ENCODE measurements at places on chromosomes 2 and 18.

GRCh38 chr2:166419616-166419934 lies 43.8 kb upstream of the SCN9A start:
- DNase-seq = no peak

DNA sequence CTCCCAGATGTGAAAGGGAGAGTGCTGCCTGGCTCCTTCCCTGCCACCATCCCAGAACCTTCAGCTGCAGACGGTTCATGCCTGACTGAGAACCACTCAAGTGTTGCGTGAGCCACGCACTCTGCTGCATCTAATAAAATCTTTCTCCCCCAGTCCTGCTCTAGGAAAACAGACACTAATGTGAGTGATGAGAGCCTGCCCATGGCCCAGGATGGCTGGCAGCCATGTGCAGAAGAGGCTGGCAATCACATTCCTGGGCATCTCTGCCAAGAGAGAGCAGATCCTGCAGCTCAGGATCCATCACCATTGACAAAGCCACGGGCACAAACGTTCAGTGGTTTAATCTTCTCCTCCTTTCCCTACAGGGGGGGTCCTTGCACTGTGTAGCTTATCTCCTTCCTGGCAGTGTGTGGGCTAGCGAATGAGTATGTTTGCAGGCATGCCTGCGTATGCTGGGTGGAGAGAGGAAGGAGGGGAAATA lies 477.5 kb downstream of the SLC4A3 start:
- no peak for DNase-seq

DNA sequence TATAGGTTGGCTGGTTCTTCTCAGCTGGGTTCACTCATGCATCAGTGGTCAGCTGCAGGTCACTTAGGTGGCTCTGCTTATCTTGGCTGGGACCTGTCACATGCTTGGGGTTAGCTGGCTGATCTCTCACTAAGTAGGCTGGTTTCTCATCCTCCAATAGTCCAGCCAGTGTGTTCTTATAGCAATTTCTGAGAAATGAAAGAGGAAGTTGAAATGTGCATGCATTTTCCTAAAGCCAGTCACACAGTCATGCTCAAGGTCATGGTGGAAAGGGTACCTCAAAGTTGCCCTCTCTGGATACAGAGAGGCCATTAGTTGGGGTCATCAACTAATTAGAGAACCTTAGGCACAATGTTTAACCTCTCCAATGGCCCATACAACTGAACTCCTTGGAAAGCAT lies 64.4 kb downstream of the KLHL29 start:
- no peak for DNase-seq

GRCh38 chr2:16553226-16553625 lies 112.4 kb downstream of the CYRIA start:
- no peak for DNase-seq

GRCh38 chr2:125553768-125554167 lies 1102.2 kb upstream of the GYPC start:
- no peak for DNase-seq

DNA sequence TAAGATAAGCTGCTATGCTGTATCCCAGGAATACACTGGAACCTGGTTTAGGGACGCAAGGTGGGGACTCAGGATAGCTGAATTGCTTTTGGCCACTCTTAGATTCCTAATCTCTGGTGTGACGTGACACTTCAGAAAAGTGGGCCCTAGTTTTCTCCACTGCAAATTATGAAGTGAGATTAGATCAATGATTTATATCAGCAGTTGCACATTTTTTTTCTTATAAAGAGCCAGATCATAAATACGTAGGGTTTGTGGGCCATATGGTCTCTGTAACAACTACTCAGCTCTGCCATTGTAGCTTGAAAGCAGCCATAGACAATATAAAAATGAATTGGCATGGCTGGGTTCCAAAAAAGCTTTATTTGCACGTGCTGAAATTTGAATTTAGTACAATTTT lies 85.4 kb upstream of the CPO start:
- no peak for DNase-seq

DNA sequence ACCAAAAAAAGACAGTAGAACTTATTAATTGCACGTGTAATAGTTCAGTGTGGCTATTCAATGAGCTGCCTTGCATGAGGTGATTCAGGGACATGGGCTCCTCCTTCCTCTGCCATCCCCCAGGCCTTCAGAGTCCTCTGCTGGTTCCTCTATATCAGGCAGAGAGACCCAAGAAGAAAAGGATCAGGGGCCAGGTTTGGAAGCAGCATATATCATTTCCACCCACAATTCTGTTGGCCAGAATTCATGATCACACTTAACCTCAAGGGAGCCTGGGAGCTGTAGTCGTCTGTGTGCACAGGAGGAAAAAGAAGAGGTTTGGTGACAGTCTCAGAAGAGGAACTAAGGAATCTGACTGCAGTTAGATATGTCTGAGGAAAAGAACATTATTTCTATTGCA lies 114.0 kb upstream of the GLS start:
- DNase-seq = no peak

- no peak for DNase-seq
Observed at GRCh38 chr2:231167745-231168459, 30.5 kb upstream of the ARMC9 start.

- no peak for DNase-seq
Observed at GRCh38 chr18:56637711-56638231, 621 bp downstream of the TXNL1 start.

DNA sequence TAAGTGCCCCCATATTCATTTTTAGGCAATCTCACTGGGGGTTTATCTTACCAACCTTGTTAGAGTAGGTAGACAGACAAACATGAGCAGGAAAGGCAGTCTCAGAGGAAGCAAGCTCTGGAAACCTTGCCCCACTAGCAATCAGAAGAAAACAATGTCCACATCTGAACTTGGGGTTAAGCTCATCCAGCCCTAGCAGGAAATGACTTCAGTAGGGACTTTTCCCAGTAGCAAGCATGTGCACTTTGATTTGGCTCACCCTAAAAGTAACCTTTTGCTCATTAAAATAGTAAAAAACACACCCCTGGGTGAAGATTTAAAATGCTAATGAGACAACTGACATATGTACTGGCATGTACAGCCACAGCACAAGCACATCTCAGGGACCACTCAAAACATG lies 175.5 kb downstream of the AKAIN1 start:
- no peak for DNase-seq

GRCh38 chr18:5302606-5303005 lies 7.1 kb upstream of the ZBTB14 start:
- no peak for DNase-seq

GRCh38 chr18:35139517-35139916 lies 98.3 kb downstream of the MAPRE2 start:
- no peak for DNase-seq

GRCh38 chr2:86301711-86302202 lies 35.7 kb downstream of the REEP1 start:
- no peak for DNase-seq

DNA sequence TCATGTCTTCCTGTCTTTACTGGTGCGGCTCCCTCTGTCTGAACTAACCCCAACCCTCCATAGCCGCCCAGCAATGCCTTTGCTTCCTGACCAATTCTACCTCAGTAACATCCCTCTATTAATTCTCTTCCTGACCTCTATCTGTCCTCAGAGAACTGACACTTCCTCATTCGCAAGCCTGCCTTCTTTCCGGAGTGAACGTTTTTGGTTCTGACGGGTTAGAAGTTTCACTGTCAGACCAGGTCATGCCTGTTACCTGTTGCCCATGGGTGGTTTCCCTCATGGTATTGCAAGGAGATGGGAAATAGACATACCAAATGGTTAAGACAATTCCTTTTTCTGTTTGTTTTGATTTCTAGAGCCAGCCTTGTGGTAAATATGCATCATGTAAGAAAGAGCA lies 453.4 kb upstream of the SLC14A2 start:
- DNase-seq = no peak

DNA sequence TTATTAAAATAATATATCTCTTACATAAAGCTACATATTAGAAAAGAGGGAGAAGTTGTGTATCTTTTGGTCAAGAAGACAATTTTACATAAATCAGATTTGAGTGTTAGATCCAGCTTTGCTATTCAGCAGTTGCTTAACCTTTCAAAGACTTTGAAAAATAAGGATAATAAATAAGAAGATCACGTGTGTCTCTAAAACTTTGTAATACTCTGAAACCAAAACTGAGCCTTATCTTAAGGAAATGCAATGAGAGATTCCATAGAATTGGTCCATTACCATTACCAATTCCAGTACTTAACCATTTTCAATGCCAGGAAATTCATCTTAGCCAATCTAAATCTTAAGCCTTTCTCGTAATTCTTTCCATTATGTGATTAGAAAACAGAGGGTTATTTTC lies 89.2 kb upstream of the COL5A2 start:
- DNase-seq = no peak

DNA sequence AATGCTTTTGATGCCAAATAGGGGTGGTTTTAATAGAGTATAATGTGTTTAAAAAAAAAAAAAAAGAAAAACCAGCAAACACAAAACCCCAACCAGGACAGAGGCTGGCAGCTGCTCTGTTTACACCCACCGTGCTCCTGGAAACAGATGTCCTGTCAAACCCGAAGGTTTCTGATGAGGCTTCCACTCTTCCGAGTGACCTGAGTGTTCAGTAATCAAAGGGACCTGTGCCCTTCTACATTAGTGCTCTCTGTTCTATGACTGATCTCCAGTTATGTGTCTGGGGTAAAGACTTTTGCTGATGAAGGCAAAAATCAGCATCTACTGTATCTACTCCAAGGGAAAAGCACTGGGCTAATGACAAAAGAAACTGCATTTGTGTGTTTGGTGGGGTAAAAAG lies 3.5 kb upstream of the KLHL29 start:
- no peak for DNase-seq

- DNase-seq = no peak
Observed at GRCh38 chr18:60893355-60894097, 439.7 kb upstream of the CDH20 start.

GRCh38 chr18:46134920-46135675 lies 30.9 kb downstream of the HAUS1 start:
- DNase-seq = no peak

DNA sequence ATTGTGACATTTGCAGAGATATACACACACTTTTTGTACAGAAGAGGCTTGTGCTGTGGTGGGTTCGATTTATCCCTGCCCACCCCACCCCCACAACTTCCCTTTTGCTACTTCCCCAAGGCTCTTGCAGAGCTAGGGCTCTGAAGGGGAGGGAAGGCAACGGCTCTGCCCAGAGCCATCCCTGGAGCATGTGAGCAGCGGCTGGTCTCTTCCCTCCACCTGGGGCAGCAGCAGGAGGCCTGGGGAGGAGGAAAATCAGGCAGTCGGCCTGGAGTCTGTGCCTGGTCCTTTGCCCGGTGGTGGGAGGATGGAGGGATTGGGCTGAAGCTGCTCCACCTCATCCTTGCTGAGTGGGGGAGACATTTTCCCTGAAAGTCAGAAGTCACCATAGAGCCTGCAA lies 40.0 kb downstream of the STEAP3 start:
- DNase-seq = no peak

- no peak for DNase-seq
Observed at GRCh38 chr2:62725712-62726055, 20.2 kb downstream of the EHBP1 start.

- DNase-seq = no peak
Observed at GRCh38 chr2:67652679-67653078, 255.5 kb downstream of the ETAA1 start.

DNA sequence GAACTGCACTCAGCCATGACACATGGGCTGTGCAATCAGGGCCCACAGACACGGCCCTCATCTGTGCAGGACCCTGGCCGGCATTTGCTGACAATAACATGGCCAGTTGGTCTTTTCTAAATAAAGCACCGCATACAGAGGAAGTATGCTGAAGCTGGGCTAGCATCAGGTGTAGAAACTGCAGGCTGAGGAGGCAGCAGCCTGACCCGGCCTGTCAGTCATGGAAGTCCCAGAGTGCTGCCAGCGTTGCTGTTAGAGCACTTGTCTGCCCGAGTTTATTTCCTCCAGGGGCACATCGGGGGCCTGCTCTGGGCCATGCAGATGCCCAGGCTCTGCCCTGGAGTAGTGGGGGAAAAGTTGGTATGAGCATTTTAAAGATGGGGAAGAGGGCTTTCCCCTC lies 4.1 kb upstream of the PTPN18 start:
- no peak for DNase-seq

DNA sequence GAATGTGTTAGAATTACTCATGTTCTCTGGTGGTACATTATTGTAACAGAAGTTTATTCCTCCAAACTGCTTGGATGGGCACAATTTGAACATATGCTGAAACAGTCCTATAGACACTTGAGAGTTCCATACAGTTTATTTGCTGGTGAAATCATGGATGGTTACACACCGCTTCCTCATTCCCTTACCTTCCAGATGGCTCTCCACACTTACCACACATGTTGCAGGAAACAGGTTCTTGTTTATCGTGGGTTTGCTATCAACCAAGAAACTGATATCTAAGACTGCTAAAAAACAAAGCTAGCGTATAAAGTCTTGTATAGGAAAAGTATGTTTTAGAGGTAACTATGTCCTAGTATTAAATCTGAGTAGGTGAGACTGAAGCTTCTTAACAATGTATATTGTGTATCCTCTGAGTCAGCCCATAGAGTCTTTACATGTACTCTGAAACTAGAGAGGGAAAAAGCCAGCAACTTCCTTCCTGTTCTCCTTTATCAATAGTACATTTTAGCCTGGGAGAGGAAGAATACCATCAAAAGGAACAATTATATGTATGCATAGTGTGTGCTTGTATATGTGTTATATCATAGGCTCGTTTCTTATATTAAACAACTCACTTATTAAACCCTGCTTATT lies 313.1 kb downstream of the PLCL1 start:
- DNase-seq = no peak

Measured in cortex of kidney (tissue), 1 donor.